ENCODE measurements at places on chromosomes 16 and 17. TPM values are rescaled to one million over a fixed set of nuclear protein-coding genes. Genes with fewer than 3 reads are reported as not detected.

Gene CA5A
- total RNA-seq = not detected

Gene HSD11B2
- total RNA-seq = 6.6 TPM

Gene KRTAP4-5
- not detected for total RNA-seq

Gene HBA1
- total RNA-seq = 7.9 TPM

Gene CCR7
- total RNA-seq = 0.48 TPM

Gene CCL17
- 1.6 TPM for total RNA-seq

Gene DHRS7C
- total RNA-seq = not detected

Gene PFAS
- total RNA-seq = 25.1 TPM

Gene MIF4GD
- 18.4 TPM for total RNA-seq

Gene DNAAF8
- total RNA-seq = 0.28 TPM

Gene TEKT5
- not detected for total RNA-seq

Gene CISD3
- total RNA-seq = 28.6 TPM

- no peak for ATAC-seq
Measured at GRCh38 chr16:28556914-28557320, 3.2 kb downstream of the SGF29 start.

DNA sequence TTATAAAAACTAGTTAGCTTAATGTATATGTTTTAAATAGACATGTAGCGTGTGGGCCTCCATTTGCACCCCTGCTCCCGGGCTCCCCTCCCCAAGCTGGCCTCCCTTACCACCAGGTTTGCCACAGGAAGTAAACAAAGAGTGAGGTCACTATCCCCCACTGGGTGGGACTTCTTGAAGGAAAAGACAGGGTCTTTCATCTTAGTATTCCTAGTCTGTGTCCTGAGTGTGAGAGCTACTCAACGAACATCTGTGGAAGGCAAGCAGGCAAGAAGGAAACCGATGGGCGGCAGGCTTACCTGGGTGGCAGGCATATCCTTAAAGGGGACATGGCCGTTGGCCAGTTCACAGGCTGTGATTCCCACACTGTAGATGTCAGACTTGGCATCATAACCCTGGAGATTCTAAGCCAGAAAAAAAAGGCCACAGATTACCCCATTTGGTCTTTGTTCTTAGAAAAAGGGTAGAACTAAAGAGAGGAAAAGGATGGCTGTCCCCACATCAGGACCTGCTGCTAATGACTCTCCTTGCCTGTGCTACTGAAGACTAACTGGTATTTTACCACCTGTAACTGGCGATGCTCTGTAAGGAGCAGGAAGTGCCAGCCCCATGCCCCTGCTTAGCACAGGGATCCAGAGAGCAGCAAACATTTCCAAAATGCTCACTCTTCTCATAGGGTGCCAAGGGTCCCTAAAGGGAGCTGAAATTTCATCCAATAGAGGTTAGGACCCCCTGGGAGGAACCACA lies 6.6 kb upstream of the LIMD2 start:
- no peak for ATAC-seq

- ATAC-seq = no peak
Measured at GRCh38 chr17:65638221-65638975, 77.0 kb upstream of the AXIN2 start.

DNA sequence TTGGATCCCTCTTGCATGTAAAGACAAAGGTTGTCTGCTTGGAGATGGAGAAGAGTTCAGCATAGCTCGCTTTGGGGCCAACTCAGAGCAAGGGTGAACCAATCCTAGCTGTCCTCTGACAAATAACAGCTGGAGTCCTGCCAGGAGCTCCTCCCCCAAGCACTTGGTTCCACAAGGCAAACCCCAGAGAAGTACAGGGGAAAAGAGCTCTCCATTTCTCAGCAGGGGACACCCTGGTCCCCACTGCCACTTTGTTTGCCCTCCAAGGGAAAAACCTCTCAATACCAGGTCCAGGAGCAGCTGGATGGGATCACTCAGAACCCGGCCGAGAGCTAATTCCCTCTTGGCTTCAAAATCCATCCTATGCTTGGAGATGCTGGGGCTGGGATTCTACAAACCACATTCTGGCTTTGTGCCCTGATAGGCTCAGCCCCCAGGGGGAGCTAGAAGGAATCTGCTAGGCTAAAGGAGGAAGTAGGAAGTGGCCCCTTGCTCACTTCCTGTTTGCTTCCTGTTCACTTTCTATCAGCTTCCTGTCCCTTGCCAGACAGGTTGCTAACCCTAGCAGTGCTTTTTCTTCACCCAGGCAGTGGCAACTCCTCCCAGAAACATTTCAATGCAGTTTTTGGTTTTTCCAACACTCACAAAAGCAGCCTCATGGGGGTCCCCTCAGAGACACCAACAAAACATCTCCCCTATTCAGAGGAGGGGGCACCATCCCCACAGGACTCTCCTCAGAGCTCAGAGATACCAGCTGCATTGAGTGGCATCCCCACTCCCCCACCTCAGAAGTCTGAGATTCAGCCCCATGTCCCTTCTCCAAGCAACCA lies 30.7 kb downstream of the CDRT4 start:
- ATAC-seq = peak; percentile 48

- ATAC-seq = no peak
Measured at GRCh38 chr17:39563476-39563875, 44.2 kb downstream of the NEUROD2 start.

GRCh38 chr17:29588562-29589411 lies 661 bp downstream of the GIT1 start:
- ATAC-seq = no peak

GRCh38 chr17:50018909-50019308 lies 23.9 kb upstream of the DLX3 start:
- ATAC-seq = no peak

GRCh38 chr16:25912321-25912720 lies 220.6 kb downstream of the HS3ST4 start:
- ATAC-seq = no peak

DNA sequence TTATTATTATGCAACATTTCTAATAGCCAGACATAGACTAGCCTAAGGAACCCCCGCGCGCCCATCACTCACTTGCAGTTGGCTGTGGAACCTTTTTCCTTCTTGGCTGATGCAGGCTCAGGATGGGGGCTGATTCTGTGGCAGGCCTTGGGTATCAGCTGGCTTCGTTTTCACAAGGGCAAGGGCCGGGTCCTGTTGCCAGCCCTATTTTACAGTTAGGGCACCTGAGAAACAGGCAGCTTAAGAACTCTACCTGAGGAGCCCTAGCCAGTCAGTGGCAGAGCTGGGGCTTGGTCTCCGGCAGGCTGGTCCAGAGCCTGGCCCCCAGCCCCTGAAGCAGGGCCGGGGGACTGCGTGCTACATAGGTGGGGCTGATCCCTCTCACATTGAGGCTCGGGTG lies 28.7 kb downstream of the ADGRG5 start:
- ATAC-seq = no peak

GRCh38 chr16:1471569-1472194 lies 3.1 kb downstream of the CLCN7 start:
- ATAC-seq = no peak

DNA sequence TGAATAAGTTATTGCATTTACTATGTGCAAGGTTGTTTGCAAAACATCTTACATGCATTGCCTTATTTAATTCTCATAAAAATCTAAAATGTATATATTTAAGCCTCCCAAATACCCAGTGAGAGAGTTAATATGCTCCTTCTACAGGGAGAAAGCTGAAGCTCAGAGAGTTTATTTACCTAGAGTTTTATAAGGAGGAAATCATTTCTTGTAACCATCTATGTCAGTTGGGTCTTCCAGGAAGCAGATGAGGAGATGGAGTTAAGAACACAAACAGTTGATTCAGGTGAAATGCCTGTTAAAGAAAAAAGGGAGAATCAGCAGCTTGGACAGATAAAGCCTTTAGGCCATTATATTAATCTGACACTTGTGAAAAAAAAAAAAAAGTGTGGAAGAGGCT lies 62.6 kb upstream of the DHX40 start:
- ATAC-seq = no peak

GRCh38 chr16:65120831-65121721 lies 787 bp downstream of the CDH11 start:
- no peak for ATAC-seq

- peak; percentile 14 for ATAC-seq
Measured at GRCh38 chr17:73196500-73196899, 3.6 kb downstream of the COG1 start.

- no peak for ATAC-seq
Measured at GRCh38 chr16:15492091-15492740, 57.8 kb downstream of the BMERB1 start.

DNA sequence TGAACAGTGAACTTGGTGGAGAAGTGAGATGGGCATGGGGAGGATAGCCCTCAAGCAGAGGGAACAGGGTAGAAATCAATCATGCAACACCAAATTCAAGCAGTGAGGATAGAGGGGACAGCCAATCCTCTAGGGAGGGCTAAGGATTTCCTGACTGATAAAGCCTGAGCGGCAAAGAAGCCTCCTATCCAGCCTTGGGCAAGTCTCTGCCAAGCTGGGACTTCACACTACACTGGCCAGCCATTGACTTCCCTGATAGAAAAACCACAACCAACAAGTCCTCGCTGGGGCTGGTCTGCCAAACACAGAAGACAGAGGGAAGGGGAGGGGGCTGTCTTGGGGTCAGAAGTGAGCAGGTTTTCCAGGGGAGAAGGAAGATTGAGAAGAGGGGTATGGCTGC lies 2.5 kb upstream of the FBXL19 start:
- ATAC-seq = no peak

Data from esophagus mucosa (tissue), 1 donor.